NCI-H460 (cell line): ENCODE measurements at places on chromosomes 16 and 17. TPM values are rescaled to one million over a fixed set of nuclear protein-coding genes. Genes with fewer than 3 reads are reported as not detected.

Gene MMP25
- 0.14 and 0.25 TPM in 2 replicates for total RNA-seq

DNA sequence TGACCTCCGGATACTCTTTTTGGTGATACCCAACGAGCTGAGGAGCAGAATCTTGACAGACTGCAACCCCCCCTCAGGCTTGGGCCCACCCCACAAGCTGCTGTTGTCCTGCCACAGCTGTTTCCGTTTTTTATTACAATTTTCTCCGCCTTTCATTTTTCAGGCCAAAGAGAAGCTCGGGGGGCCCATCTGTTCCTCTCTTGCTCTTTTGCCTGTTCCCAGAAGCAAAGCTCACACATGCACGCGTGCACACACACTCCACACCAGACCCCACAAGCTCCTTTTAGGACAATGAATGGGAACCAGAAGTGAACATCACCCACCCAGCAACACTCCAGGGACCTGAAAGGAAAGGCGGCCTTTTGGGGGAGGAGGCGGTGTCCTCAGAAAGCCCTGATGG, 16.3 kb downstream of the SOX9 start:
- no peak for DNase-seq

Gene TMEM88
- total RNA-seq, result 0.59 TPM in 1 of 2 replicates, not detected in the other

DNA sequence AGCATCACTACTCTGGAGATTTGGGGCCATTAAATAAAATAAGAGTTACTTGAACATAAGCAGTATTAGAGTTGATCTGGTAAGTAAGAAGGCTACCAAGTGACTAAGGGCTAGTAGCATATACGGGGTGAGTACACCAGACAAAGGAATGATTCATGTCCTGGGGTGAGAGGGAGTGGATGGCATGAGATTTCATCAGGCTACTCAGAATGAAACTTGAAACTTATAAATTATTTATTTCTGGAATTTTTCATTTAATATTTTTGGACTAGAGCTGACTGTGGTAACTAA, 2.3 kb downstream of the SLFN5 start:
- DNase-seq, result peak; percentile 93

Gene KRTAP2-3
- not detected in 2 replicates for total RNA-seq

DNA sequence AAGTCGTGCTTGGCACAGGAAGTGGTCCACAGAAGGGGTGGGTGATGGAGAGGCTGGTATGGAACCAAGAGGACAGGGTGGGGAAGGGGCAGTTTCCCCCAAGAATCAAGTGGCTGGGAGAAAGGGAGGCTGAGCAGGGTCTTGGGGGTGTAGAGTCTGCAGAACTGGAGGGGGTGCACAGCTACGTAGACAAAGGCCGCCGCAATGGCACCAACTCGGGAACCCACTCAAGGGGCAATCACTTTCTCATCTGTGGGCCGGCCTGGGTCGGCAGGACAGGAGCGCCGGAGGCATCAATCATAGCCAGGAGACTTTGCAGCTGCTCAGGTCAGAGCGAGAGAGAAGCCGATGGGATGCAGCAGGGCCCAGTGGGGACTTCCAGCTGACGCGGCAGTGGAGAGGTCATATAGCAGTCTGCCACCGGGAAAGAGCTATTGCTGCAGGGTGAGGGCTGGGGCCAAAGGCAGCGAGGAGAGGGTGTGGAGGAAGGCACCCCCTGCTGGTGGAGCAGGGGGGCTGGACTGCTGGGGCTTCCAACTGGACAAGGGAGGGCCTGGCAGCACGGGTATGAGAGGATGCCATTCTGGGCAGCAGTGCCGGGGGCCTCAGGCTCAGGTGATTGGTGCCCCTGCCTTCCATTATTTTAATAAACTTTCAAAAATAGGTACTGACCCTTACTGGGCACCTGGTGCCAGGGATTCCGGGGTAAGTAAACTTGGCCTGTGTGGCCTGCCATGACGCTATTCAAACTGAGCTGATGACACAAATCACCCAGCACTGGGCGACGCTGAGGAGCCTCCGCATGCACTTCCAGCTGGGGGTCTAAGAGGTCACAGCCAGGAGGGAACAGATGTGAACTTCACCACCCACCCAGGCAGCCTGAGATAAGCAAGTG, 52.5 kb upstream of the MTSS2 start:
- DNase-seq, result peak; percentile 9

DNA sequence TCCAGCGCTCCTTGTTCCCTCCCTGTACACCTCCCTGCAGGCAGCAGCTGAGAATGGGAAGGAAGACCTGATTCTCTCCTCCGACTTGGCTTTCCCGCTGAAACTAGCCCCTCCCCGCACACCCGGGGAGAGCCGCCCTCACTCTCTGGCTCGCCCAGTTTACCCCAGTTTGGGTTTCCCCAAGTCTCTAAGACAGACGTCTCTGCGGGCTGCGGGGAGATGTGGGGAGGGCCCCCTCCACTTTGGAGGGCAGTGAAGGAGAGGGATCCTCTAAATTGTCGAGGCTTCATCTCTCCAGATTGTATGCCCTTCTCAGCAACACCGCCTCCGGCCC, 797 bp downstream of the GRB7 start:
- no peak for DNase-seq

DNA sequence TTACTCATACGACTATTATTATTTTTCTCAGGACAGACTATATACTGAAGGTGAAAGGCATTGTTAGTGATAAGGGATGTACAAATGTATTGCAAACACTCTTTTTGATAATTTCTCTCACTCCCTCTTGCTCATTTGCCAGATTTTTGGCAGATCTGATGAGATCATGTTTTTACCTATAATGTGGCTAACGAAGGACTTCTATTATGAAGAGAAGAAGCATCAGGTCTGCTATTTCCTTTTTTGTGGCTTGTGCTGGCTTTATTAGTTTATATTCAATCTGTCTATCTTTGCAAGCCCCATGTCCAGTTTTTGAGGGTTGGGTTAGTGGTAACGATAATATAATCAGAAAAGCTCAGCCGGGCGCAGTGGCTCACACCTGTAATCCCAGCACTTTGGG, 22.5 kb upstream of the SCIMP start:
- DNase-seq, result no peak

GRCh38 chr16:88767546-88768070, 17.4 kb downstream of the PIEZO1 start:
- no peak for DNase-seq

GRCh38 chr16:86874141-86874540, 295.8 kb downstream of the FOXL1 start:
- no peak for DNase-seq

- DNase-seq, result no peak
These were observed 21.2 kb downstream of the ST3GAL2 start for GRCh38 chr16:70417661-70418060.

Gene KRT12
- not detected in 2 replicates for total RNA-seq

- no peak for DNase-seq
These were observed 49.0 kb upstream of the ZCCHC14 start for GRCh38 chr16:87541872-87542234.

DNA sequence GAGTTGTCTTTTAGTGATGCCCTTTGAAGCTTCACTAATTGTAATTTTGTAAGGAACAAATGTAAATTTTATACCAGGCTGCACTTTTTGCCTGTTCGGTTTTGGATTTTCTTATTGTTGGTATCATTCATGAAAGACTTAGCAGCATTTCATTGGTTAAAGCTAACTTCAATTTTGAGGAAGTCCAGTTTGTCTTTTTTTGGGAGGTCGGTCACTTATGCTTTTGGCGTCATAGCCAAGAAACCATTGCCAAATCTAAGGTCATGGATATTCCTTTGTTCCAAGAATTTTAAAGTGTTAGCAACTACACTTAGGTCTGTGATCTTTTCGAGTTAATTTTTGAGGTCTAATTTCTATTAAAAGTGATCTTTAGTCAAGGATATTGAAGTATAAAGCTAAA, 77.1 kb downstream of the PRKCA start:
- DNase-seq, result no peak

DNA sequence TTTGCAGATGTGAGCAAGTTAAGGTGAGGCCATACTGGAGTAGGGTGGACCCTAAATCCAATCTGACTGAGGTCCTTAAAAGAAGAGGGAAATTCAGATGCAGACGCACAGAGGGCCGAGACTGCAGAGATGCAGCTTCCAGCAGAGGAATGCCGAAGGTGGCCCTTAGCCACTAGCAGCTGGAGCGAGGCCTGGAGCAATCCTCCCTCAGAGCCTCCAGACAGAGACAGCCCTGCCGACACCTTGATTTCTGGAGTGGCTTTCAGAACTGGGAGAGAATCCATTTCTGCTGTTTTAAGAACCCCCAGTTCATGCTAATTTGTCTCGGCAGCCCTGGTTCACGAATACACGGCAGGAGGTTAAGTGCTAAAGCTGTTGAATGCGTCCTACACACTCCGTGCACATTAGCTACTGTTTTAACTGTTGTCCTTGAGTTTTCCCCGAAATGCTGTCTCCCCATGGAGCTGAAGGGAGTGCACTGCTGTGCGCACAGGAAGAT, 135.5 kb downstream of the IRF8 start:
- no peak for DNase-seq

GRCh38 chr16:72372087-72373045, 200.4 kb upstream of the PMFBP1 start:
- no peak for DNase-seq

DNA sequence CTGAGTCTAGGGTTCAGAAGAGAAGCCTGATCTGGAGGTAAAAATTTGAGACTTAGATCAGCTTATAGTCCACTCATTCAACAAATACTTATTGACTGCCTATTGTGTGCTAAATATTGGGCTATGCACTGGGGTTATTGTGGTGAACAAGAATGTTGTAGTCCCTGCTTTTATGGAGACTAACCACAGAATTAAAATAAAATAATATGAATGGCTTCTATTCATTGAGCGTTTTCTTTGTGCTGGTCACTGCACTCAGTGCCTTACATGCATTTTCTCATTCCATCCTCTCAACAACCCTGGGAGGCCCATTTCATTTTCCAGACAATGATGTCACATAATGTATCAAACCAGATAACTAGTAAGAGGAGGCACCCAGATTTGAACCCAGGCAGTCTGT, 4.8 kb downstream of the NEK8 start:
- no peak for DNase-seq

GRCh38 chr16:85326113-85326793, 214.0 kb upstream of the CIBAR2 start:
- DNase-seq, result no peak

DNA sequence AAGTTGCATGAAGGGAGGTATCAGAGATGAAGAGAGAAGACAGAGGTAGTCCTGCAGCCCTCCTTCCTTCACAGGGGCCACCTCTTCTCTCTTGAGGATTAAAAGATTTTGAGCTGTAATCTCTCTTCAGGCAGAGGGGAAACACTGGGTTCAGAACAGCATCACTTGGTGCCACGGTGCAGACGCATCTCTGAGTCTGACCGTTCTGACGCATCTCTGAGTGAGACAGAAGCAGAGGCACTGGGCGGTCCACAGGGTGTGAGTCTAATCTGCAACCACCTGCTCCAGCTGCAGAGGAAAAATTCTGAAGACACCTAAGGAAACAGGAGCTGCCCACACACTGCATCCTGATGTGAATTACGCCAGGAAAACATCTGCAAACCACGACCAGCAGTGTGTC, 5.3 kb upstream of the KRT37 start:
- DNase-seq, result no peak

DNA sequence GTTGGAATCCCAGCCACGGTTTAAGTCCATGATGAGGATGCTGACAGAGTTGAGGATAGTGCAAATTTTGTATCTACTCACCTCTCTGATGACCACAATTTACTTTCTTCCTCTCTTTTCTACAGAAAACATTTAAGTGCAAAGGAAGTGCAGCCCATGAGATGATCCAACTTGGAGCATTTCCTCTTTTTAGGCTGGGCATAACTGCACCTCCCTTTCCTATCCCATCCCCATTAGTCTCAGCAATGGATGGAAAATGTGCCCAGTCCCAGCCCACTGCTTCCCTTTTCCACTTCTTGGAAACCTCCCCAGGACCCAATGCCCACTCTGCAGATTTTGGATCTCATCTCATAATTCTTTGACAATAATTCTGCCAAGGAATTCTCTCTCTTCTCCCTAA, 16.6 kb upstream of the CCL8 start:
- no peak for DNase-seq

Gene CLEC18C
- total RNA-seq, result 0.30 TPM in 1 of 2 replicates, not detected in the other

DNA sequence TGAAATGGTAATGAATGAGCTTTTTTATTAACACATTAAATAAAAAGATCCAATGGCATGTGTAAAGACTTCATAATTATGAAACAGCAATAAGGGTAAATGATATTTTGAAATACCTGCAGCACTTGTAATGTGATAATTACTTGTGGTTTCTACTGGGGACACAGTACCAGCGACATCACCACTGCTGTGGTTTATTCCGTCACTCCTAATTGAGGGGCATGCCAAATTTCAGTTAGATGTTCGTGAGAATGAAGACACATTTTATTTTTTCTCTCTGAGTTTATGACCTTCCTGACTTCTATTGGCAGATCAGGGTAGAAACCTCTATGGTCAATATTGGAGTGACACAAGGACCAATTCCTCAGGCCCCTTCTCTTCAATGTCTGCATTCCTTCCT, 131.9 kb upstream of the XYLT1 start:
- DNase-seq, result no peak

DNA sequence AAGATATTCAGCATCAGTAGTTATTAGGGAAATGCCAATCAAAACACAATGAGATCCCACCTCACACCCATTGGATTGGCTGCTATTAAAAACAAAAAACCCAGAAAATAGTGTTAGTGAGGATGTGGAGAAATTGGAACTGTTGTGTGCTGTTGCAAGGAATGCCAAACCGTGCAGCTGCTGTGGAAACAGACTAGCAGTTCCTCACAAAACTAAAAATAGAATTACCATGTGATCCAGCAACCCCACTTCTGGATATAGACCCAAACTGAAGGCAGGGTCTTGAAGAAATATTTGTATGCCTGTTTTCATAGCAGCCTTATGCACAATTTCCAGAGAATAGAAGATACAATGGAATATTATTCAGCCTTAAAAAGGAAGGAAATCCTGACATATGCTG, 46.0 kb downstream of the FOXK2 start:
- no peak for DNase-seq

- no peak for DNase-seq
These were observed 231.1 kb upstream of the SDK2 start for GRCh38 chr17:73875346-73875745.

Gene KCTD19
- not detected in 2 replicates for total RNA-seq

Gene LAT
- 1.9 TPM in 2 replicates for total RNA-seq

DNA sequence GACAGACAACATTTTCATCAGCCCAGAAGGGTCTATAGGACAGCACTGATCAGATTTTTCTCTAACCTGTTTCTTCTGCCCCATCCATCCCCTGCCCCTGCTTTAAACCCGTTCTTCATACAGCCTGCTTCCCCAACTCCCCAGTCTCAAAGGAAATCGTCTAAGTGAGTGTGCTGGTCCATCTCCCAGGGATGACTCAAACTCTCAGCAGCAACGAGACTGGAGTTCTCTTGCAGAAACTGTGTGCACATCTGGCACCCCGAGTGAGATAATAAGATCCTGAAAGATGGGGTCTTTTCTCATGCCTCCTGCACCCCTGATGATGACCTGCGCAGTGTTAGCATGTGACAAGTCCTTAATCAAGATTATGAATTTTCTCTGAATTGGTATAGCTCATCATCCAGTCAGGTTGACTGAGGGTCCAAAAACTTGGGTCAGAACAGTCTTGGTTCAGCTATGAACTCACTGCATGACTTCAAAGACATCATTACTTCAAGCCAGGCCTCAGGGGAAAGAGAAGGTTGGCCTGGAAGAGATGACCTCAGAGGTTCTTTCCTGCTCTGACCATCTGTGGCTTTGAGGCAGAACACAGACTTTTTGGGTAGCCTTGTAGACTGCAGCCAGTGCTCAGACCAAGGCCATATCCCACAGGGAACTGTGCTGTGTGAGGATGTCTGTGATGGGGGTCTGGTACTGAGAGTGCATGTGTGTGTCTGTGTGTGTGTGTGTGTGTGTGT, 117.9 kb downstream of the SPACA3 start:
- no peak for DNase-seq

GRCh38 chr16:88700636-88701482, 5.3 kb downstream of the RNF166 start:
- no peak for DNase-seq
